ENCODE measurements at places on chromosomes 1 and 21.

- DNase-seq = no peak
Observed at GRCh38 chr1:81547912-81548303, 252.8 kb upstream of the ADGRL2 start.

DNA sequence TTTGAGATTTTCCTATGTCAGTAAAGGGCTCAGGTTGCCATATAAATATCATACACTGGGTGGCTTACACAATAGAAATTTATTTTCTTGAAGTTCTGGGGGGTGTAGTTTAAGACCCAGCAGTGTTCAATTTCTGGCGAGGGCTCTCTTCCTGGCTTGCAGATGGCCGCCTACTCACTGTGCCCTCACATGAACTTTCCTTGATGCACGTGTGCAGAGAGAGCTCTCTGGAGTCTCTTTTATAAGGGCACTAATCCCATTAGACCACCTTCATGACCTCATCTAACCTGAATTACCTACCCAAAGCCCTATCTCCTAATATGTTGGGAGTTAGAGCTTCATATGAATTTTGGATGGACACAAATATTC lies 21.1 kb downstream of the TMEM51 start:
- no peak for DNase-seq

DNA sequence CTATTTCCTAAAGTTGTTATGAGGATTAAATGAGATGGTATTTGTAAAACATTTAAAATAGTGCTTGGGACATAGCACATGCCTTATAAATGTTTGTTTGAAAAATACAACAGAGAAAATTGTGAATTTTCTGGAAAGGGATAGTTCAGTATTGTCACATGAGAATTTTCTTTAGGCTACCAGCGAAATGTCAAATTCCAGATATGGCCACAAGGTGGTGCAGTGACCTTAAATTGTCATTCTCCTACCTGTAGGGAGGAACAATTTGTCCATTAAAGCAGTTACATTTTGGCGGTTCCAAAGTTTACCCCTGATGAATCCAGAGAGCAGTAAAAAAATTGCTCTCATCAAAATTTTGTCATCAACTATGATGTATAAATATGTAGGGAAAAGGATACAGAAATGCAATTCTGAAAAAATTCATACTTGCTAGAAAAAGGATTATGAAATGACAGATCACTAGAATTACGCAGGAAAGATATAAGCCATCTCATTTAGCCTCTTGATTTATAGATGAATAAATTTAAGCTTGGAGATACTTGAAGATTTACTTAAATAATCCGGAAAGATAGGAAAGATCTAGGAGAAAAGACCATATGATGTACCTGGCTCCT lies 50.2 kb upstream of the TSHB start:
- DNase-seq = peak; percentile 70

DNA sequence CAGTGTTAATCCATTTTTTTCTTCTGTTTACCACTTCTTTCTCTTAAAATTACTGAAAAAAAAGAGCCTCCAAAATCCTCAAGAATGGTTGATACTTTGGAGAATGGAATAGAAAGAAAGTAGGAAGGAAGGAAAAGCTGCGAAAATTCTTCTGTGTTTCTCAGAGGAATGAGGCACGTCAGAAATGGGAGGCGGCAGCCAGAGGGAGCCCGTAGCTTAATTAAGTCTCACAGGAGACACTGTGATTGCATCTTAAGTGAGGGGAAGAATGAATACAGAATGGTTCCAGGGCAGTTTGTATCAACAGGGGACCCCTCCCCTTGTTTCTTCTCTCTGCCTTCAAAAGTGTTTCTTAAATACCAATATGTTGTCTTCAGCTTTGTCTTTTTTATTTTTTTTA lies 1099.5 kb downstream of the PLA2G4A start:
- no peak for DNase-seq

- DNase-seq = no peak
Observed at GRCh38 chr1:234647245-234647644, 37.3 kb upstream of the IRF2BP2 start.

- no peak for DNase-seq
Observed at GRCh38 chr1:195866091-195866780, 742.0 kb downstream of the KCNT2 start.

DNA sequence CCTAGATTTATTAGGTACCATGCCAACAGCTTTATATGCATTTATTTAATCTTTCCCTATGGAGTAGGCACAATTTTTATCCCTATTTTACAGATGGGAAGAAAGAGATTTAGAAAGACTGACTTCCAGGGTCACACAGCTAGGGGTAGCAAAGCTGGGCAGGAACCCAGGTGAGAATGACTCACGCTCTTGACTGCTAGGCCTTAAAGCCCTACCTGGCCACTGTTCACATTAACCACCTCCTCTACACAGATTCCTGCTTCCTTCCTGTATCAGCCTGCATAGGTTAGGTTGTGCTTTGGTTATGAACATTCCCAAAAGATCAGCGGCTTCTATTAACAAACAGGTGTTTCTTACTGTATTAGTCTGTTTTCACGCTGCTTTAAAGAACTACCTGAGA lies 53.2 kb downstream of the DNAJC6 start:
- no peak for DNase-seq

GRCh38 chr1:57843760-57844159 lies 419.9 kb upstream of the DAB1 start:
- no peak for DNase-seq

- no peak for DNase-seq
Observed at GRCh38 chr1:212648431-212648830, 39.9 kb downstream of the ATF3 start.

- DNase-seq = no peak
Observed at GRCh38 chr21:26225046-26225445, 54.5 kb upstream of the APP start.

DNA sequence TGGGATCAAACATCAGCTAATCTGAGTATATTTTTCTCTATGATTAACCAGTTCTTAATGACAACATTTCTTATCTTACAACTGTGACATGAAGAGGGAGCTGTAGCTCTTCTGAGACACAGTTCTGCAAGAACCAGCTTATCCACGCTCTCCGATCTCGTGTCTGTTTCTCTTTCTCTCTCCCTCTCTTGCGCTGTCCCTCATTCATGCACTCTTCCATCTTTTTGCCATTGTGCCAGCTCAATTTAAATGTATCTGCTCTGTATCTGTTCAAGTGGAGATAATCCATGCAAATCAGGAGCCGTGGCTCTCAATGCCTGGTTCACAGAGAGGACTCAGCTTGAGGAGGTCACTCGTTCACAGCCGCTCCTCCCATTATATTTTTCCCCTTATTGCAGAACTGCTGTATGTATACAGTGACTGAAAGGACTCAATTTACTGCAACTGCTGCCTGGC lies 494.7 kb upstream of the ADGRL2 start:
- peak; percentile 21 for DNase-seq

DNA sequence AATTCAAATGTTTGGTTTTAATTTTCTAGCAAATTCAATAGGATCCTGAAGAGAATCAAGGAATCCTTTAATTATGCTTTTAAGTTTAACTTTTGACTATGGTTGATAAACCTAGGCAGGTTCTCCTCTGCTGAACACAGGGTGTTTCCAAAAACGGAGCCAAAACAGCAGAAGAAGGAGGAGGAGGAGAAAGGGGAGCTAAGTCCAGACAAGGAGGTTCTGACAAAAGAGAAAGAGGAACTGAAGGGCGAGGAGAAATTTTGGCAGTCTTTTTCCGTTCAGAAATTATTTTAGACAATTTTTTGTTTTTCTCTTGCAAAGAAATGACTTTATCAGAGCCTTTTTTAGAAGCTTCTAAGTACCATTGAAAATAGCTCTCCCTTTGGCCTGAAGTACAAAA lies 33.2 kb upstream of the FNBP1L start:
- DNase-seq = no peak

DNA sequence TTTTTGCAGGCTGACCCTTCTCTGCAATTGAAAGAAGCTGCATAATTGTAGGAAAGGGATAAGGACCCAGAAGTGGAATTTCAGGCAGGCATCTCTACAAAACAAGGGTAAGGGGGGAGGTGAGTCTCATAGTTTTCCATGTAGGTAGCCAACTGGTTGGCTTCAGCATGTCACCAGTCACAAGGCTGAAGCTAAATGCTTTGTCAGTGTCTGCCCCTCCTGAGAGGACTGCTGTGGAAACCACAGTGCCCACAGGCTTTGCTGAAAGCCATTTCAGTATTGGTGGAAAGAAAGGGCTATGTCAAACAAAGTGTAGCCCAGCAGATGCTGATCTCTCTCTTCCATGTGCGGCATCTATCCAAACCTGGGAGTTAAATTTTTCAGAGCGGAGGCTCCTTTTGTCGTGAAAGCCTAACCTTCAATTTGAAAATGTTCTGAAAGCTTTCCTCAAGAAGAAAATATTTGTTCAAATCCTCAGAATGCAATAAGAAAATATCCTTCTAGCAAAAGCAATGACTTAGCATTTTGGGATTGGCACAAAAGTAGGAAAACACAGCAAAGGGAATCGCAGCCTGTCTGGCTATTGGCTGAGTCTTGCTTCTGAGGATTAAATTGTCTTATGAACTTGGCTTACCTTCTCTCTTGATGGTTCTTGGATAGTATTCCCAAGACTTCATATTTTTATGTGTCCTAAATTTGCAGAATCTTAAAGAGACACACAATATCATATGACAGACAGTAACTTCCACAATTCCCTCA lies 591.7 kb downstream of the PLPP3 start:
- DNase-seq = no peak

DNA sequence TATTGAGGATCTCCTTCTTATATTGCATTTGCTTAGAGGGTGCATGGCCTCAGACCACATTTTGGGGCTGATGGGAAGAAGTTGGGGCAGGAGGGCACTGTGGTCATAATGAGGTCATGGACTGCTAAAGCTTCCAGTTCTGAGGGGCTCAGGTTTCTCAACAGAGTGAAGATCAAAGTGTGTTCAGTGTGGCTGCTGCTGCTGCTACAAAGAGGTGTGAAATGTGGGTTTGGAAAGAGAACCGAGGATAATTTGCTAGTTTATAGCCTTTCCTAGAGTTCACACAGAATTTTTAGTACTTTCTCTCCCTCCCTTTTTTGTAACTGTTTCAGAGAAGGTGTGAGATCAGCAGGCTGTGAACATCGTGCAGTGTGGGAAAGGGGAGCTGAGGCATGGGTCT lies 73.3 kb downstream of the CACNA1E start:
- DNase-seq = no peak

DNA sequence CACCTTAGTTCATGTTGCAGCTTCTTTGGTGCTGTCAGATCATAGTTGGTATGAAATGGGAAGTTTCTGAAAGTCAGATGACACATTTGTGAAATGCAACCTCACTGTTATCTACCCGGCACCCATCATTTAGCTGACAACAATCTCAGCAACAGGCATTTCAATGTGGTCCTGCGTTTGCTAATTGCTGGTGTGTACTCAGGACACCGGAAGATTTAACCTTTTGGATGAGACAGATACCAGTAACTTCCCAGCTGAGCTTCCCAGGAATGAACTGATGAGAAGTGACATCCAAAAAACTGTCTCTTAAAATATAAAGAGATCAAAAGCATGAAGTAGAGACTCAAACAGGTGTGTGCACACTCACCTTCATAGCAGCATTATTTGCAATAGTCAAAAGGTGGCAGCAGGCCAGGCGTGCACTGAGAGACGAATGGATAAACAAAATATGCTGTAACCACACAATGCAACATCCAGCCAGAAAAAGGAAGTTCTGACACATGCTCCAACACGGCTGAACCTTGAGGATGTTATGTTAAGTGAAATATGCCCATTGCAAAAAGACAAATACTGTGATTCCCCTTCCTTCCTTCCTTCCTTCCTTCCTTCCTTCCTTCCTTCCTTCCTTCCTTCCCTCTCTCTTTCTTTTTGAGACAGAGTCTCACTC lies 7.9 kb upstream of the CLDN14 start:
- no peak for DNase-seq

DNA sequence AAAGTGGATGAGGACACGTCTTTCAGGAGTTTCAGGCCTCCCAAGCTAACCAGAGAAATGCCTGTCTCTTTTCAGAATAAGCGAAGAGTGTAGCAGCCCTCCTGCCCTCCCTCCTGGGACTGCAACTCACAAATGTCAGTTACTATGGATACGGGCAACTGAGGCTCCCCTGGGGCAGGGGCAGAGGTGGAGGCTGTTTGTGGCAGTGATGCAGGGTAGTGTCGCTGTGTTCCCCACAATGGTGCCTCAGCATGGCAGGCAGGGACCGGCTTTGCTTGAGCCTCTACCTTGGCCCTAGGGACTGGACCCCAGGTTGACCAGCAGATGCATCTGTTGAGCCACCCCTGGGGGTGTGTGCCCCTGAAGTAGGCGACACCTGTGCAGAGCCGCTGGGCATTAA lies 10.2 kb downstream of the NFASC start:
- DNase-seq = no peak

- DNase-seq = no peak
Observed at GRCh38 chr21:35485364-35485763, 436.3 kb upstream of the RUNX1 start.

GRCh38 chr1:3668585-3669300 lies 16.4 kb downstream of the TP73 start:
- peak; percentile 19 for DNase-seq

DNA sequence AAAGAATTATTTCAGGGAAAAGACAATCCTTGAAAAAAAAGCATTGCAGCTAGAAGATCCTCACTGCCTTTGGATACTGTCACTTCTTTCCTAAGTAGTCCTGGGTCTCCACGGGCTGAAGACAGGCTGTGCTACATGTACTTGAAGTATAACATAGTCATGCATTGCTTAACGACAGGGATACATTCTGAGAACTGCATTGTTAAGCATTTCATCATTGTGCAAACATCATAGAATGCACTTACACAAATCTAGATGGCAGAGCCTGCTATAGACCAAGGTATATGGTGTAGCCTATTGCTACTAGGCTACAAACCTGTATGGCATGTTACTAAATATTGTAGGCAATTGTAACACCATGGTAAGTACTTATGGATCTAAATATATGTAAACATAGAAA lies 54.0 kb downstream of the KIAA0040 start:
- DNase-seq = no peak

DNA sequence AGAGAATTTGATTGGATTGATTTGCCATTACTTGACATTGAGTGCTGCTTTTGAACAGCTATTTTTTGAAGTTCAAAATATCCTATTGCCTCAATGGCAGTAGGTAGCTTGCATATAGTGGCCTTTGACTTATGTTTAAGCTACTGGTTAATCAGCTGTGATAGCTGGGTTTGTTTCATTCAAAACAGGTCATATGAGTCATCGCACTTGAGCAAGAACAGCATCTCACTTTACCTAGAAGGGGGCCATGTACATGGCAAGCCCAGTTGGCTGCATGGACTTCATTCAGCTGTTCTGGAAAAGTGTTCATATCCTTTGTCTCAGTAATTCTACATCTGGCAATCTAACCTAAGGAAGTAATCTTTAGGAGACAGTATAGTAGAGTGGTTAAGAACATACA lies 29.0 kb upstream of the ARID1A start:
- DNase-seq = no peak
